ENCODE measurements at places on chromosomes 3 and 15.

DNA sequence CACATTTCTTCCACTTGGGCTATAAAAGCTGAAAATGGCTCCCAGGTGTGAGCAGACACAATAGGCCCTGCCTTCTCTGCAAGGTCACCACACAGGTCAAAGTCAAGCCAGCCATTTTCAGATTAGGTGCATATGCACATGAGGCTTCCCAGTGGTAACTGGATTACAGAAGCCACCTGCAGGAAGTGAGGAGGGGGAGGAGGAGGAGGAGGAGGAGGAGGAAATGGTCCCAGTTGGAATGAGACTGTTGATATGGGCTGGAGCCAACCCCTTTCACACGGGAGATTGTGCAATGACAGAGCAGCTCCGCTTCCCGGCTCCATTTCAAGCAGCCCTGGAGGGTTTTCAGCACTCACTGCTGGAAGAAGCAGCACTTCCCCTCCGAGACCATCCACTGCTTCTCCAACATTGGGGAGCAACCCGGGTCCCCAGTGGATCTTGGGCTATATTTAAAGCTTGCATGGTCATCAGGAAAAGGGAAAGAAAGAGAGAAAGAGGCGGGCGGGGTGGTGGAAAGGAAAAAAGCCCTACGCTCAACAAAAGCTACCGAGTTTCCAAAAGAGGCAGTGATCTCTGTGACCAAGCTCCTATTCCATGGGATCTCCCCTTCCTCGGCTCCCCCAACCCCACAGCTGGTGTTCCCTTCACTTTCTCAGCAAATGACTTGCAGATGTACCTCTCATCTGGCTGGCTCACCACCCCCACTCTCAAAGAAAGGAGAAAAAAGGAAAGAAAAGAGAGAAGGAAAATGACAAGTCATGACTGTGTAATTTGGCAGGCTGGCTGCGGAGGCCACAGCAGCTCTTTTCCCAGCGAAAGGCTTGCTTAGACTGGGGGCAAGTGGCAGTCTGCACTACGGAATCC is 58.3 kb downstream of the LRIG1 start:
- DNase-seq = no peak

- DNase-seq = no peak
Measured at GRCh38 chr15:90839187-90840071, 29.0 kb upstream of the FURIN start.

- no peak for DNase-seq
Measured at GRCh38 chr3:63809607-63810006, 9.5 kb upstream of the C3orf49 start.

DNA sequence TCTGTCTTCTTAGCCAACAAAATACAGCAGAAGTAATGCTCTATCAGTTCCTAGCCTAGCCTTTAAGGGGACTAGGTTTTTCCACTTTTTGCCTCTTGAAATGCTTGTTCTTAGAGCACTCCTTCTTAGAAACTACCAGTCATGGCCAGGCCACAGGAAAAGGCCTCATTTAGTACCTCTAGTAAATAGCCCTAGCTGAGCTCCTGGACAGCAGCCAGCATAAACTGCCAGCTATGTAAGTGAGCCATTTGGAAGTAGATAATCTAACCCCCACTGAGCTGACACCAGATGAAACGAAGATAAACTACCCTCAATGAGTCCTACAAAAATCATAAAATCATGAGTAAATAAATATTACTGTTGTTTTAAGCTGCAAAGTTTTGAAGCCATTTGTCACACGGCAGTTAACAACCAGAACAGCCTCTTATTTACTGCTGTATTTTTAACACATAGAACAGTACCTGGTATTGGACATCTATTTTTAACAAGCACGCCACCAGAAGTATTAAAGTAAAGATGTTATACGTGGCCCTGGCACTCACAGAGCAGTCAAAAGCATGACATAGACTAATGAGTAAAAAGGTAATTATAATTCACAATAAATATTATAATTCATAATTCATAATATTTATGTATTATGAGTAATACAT is 12.0 kb downstream of the TBC1D5 start:
- no peak for DNase-seq

DNA sequence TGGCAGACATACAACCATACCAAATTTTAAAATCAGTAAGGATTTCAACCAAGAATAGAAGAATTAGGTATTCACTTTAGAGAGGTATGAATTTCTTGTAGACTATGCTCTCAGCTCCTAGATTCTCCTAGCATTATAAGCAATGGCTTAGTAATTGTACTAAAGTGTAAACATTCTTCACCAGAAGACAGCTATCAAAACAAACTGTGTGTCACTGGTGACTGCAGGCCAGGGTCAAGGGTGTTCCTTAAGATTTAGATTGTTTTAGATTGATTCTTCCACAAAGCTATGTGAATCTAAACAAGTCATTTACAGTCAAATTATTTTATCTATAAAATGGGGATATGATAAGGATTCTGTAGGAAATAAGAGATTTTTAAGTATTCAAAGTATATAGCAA is 23.1 kb upstream of the GP5 start:
- no peak for DNase-seq
